ENCODE measurements at places on chromosomes 4 and X.

- no peak for DNase-seq
Measured at GRCh38 chr4:133668061-133668851, 519.2 kb downstream of the PCDH10 start.

GRCh38 chrX:73766431-73766795 is 203.4 kb downstream of the CHIC1 start:
- DNase-seq, result no peak

GRCh38 chrX:125203737-125204578 is 115.7 kb upstream of the TEX13C start:
- no peak for DNase-seq

- DNase-seq, result no peak
Measured at GRCh38 chr4:40844261-40844660, 94.5 kb downstream of the NSUN7 start.

DNA sequence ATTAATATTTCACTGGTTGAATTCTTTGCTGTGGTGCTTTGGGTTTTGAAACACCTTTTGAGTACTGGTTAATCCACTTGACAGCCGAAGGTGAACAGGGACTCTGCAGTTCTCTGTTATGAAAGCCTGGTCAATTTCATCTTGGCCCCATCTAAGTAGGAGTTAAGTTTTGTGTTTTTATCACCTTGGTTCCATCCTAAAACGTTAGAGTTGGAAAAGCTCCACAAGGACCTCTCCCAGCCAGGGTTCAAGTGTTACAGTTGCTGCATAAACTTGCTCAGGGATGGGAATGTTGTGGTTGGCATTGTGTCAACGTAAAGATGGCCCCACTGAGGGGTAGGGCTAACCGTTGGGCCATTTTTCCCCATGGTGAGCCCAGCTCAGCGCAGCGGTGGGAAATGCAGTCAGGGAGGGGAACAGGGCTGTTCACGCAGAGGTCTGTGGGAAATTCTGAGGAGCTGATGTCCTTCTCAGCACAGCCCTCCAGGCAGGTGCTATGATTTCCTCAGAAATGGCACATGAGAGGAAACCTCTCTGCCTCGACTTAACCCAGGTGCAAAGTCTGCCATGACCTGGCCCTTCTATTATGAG is 188.7 kb downstream of the STIM2 start:
- DNase-seq, result no peak

DNA sequence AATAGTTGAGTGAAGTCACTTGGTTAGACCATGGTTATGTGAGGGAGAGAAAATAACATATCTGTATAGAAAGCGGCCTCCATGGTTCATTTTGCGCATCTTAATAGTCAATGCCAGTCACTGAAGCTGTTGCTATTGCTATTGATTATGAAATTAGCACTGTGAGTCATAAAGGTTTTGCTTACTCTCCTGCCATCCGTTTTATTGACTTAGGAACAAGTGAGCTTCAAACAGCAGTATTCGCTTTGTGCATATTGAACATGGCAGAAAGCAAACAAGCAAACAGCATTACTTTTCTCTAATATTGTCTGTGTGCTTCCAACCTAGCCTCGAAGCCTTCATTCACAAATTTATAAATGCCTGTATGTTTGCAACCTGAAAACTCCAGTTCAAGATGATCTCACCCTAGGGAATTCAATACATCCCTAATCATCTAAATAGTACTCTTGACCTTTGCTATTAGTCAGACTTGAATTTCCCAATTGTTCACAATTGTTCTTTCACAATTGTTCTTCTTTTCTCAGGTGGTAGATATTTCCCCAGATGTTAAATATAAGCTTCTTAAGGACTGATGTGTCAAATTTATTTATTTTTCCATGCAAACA is 55.9 kb upstream of the GABRA2 start:
- no peak for DNase-seq

- no peak for DNase-seq
Measured at GRCh38 chrX:2523911-2524310, 23.1 kb upstream of the DHRSX start.

DNA sequence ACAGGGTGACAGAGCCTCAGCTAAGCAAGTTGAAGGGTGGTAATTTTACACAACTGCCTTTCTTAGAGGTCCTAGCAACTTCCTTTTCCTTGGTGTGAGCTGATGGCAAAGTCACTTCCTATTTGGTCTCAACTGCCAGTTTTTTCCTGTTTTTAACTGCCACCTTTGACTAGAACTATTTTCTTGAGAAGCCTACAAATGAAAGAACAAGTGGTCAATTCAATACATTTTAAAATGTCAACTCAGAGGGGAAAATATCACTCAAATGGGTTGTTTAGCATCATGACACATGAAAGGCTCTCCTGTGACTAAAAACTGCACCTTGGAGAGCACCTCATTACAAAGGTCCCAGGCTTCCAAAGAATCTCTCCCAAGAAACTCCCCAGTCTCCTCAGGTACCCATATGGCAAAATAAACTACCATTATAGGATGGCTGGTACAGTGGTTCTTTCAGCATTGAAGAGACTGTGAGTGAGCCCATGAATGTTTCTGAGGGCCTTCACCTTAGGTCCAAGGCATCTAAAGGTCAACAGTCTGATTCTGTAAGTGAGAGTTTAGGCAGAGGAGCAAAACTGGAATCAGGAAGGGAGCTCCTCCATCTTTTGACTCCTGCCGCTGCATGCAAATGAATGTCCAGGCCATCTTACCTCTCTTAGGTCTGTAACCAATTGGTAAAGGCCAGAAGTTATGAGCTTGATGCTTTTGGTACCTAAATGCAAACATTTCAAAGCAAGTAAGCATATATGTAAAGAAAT is 5.5 kb upstream of the STK26 start:
- peak; percentile 40 for DNase-seq

GRCh38 chrX:40093586-40093985 is 4.2 kb downstream of the BCOR start:
- no peak for DNase-seq

DNA sequence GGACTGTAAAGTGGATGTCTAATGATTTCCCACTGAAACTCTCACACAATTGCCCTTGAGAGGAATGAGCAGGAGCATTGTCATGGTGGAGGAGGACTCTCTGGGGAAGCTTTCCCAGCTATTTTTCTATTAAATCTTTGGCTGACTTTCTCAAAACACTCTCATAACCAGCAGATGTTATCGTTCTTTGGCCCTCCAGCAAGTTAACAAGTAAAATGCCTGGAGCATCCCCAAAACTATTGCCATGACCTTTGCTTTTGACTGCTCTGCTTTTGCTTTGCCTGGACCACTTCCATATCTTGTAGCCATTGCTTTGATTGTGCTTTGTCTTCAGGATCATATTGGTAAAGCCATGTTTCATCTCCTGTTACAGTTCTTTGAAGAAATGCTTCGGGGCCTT is 120.2 kb upstream of the PDE5A start:
- DNase-seq, result no peak

DNA sequence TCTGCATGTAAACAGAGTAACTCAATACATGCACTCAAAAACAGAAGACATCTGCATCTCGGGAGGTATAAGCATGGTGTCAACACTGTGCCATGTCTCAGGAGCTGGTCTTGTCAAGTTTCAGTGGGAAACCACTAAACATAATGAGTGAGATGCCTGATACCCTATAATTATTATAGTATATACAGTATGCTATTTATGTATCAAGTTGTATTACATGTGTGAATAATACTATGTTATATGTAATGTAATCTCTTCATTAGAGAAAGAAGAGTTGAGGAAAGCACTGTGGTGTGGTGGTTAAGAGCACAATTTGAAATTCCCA is 2.5 kb downstream of the PPBP start:
- DNase-seq, result no peak

DNA sequence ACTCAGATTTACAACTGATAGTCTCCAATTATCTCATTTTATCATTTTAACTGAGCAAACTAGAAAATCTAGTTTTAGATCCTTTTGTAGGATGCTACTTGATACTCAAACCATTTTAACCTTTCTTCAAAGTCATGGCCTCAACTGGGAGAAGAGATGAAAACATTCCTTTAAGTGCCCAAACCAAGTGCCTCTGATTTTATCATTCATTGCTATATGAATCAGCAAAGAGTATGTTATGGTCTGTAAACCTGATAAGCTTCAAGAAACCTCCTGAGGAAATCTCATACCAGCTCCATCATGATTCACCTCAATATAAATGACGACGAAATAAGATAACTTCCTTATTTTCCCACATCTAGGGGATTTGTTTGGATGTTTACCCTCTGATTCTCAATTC is 119.9 kb downstream of the FAM13A start:
- no peak for DNase-seq

- DNase-seq, result no peak
Measured at GRCh38 chrX:70062961-70063550, 799 bp downstream of the OTUD6A start.

GRCh38 chr4:70614184-70614555 is 14.4 kb upstream of the ENAM start:
- peak; percentile 29 for DNase-seq

- no peak for DNase-seq
Measured at GRCh38 chrX:40784516-40785151, 49.3 kb upstream of the MED14 start.

DNA sequence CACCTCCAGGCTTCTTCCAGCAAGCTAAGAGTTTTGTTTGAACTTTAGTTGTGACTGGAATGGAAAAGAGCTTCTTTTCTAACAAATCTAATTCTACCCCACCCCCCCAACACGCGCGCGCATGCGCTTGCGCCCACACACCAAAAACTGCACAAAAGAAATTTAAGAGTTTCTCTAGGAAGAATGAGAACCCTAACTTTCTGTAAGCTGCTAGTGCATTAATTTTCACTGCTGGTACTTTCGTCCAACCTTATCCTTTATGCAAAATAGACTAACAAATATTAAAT is 9.0 kb upstream of the INTU start:
- no peak for DNase-seq

DNA sequence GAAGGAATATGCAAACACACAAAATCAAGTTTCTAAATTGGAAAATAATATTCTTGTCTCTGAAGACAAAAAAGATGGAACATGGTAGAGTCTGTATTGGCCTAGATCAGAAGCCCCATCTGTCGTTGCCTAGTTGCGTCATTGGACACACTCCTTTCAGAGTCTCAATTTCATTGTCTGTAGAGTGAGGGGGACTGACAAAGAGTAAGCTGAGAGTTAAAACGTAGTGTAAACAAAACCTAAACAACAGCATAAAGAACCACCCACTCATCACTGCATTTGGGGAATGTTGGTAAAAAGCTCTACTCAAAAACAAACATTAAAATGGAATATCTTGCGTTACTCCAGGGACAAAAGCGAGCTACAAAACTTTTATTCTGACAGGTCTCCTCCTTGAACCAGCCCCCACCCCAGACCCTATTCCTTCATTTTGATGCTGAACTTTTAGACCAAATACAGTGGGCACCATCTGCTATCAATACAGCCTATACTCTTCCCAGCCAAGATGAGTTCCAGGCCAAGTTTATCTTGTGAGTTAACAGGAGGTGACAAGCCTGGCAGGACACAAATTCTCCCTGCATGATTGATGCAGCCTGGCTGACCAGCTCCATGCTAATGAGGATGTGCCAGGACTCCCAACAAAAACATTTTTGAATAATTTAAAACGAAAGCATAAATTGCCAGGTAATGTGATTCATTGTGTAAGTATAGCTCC is 125.2 kb downstream of the COL25A1 start:
- no peak for DNase-seq

DNA sequence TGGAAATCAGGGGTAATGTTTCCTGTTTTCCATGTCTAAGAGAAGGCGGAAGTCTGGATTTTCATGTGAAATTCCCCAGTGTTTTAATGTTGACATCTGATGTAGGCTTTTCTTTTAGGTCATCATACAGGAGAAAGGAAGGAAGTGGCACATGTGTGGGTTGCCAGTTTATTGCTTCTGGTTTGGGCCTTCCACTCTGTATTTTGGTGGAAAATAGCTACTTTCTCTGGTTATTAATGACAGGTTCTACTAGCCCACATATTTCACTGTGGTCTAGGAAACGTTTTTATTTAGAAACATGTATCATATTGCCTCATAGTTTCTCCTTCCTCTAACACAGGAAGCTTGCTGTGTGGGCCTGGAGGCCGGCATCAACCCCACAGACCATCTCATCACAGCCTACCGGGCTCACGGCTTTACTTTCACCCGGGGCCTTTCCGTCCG is 7.2 kb downstream of the PDHA1 start:
- no peak for DNase-seq

- no peak for DNase-seq
Measured at GRCh38 chrX:12162420-12162819, 24.1 kb downstream of the FRMPD4 start.

GRCh38 chr4:61201961-61202637 is 2.0 kb downstream of the ADGRL3 start:
- no peak for DNase-seq

DNA sequence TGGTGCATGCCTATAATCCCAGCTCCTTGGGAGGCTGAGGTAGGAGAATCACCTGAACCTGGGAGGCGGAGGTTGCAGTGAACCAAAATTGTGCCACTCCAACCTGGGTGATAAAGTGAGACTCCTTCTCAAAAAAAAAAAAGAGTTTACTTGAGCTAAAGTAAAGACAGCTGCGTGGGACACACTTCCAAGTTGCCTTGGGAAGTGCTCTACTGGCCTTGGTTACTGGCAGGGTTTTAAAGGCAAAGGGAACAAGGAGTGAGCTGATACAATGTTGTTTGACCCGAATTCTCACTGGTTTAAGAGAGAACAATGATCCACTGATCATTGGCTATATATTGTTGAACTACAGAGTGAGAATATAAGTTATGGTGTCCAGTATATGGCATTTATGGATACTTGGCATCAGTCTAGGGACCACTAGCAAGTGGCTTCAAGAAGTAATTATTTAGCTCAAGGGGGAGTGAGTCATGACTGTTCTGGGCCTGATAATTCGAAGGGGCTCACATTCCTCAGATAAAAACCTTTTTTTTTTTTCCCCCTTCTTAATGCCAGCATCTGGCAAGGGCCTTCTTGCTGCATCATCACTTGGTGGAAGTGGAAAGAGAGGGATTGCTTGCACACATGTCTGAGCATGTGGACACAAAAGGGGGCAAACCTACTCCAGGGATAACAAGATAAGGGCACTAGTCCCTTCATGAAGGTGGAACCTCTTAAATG is 32.3 kb downstream of the GRK4 start:
- DNase-seq, result no peak

DNA sequence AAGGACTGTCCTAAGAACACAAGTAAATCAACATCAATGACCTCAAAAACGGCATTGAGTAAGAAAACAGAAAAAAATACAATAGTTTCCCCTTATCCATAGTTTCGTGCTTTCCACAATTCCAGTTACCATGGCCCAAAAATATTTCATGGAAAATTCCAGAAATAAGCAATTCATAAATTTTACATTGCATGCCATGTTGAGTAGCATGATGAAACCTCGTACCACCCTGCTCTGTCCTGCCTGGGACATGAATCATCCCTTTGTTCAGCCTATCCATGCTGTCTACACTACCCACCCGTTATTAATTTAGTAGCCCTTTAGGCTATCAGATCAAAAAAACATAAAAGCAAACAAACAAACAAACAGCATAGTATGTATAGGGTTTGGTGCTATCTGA is 51.1 kb downstream of the KLF3 start:
- DNase-seq, result no peak

- DNase-seq, result peak; percentile 44
Measured at GRCh38 chrX:151680805-151681204, 14.5 kb upstream of the PRRG3 start.

GRCh38 chrX:2692221-2693112 is 1.4 kb downstream of the CD99 start:
- peak; percentile 38 for DNase-seq

All from OCI-LY7 (cell line).